Heart left ventricle (tissue), 16 donors: ENCODE measurements at places on chromosomes 7 and 10. TPM values are rescaled to one million over a fixed set of nuclear protein-coding genes. Genes with fewer than 3 reads are reported as not detected.

- no peak for DNase-seq
These were observed 21.2 kb downstream of the PRKCQ start for GRCh38 chr10:6558759-6559461.

- DNase-seq: no peak
These were observed 118.9 kb downstream of the APBB1IP start for GRCh38 chr10:26556748-26557640.

DNA sequence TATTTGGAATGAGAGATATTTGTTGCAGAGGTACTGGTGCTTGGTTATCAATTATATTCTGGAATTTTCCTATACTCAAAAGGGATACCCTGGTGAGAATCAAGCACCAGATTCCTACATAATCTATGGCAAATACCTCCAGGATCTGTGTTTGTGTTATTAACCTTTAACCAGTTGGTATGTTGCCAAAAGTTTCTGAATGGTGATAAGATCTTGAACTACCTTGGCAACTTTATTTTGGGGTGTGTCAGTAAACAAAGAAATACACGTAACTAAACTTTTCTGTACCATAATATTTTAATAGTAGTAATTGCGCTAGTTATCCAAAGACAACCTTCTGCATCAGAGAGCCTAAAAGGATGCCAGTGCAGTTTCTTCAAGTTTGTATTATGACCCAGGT lies 13.4 kb downstream of the SCIN start:
- DNase-seq: no peak

- DNase-seq: no peak
These were observed 70.4 kb downstream of the GPR158 start for GRCh38 chr10:25245165-25245564.

DNA sequence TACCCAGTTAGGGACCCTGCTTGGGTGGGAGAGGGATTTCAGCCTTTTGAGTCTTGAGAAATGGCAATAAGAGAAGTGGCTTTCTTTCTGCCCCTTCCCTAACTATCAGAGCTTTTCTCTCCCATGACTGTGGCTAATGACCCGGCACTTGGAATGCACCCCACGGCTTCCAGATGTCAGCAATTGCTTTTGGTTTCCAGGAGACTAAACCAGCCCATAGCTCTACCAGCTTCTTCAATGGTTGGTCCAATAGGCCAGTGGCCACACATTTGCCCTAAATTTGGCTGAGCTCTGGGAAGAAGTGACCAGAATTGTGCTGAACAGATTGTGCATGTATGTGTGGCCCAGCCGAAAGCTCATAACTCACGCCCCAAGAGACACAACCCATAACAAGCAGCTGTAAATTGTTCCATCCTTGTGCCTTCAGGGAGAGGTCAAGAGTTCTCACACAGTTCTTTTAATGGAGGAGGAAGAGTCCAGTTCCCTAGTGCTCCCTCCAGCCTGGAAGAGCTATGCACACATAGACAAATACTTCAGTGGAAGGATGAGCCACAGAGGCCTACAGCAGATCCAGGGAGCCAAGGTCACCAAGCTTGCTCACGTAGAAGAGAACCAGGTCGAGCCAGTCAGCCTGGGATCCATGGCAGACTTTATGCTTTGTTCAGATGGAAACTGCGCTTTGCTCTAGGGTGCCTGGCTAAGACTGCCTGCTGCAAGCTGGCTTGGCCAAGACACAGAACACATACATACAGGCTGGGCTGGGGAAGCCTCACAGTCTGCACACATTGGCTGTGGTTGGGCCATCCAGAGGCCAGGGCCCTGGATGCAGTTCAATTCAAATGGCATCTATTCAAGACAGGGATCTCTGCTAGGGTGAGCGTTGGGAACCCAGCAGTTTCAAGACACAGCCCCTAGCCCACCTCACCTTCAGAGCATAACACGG lies 131.8 kb upstream of the HABP2 start:
- no peak for DNase-seq

- no peak for DNase-seq
These were observed 48.4 kb downstream of the SHH start for GRCh38 chr7:155763691-155764437.

DNA sequence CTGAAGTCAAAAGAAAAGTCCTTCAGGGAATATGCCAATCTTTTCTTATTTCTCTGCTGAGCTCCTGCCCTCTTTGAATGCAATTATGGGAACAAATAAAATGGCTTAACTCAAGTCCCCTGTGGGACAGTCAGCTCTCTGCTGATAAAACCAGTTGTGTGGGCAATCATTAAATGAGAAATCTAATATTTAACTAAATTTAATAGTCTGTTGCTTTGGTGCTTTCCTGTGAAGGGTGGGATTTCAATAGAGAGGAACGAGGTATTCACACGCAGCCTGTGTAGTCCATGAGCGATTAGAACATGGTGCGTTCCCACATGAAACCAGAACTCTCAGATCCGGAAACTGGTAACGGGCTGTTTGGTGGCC lies 138.4 kb downstream of the PAXIP1 start:
- DNase-seq: no peak

DNA sequence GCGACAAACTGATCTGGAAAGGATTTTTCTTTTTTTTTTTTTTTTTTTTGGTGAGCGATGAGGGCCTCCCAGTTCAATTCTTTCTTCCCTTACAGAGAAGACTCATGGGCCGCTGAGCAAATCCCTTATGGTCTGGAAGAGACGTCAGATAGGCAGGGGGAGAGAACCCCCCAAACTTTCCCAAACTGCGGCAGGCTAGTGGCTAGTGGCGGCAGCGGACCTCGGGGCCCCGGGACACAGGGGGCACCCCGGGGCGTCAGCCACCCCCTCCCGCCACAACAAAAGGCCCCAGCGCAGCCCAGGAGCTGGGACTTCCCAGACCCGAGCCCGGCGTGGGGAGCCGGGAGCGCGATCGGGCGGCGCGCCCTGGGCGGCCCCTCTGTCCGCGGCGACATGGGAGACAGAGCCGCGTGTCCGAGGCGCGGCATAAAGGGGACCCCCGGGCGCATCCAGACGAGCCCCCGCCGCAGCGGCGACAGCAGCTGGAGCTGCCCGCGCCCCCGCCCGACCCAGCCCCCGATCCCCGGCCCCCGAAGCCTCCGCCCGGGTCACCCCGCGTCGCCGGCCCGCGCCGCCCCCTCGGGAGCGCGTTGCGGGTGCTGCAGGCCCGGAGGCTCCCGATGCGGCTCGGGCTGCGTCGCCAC lies 755 bp downstream of the FAM171A1 start:
- peak; percentile 17 for DNase-seq

DNA sequence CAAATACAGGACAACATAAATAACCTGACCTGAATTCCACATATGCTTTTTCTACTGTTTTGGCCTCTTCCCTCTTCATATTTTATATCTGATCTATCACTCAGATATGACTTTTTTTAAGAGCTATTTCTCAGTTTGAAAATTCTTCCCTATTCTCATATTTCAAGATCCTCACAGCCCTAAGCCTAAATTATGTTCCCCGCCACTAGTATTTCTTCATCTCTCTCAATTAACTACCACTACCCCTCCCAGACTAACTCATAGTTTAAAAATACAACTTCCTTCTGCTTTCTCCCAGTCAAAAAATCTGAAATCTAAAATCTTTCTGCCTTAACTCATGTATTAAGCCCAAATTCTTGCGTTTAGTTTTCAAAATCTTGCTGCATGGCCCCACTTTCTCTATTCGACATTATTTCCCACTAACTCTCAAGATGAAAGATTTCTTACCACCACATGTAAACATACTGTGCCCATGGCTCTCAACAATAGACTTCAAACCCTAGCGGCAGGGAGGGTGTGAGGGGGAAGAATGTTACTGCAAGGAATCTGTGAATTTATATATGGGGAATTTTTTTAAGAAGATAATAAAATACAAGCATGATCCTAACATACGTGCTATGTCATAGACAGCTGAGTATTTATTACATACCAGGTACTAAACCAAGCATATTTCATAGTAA lies 64.6 kb downstream of the TFEC start:
- no peak for DNase-seq

GRCh38 chr7:99287779-99288534 lies 15.3 kb downstream of the MYH16 start:
- no peak for DNase-seq

- no peak for DNase-seq
These were observed 2.6 kb downstream of the NKX6-2 start for GRCh38 chr10:132783165-132783939.

DNA sequence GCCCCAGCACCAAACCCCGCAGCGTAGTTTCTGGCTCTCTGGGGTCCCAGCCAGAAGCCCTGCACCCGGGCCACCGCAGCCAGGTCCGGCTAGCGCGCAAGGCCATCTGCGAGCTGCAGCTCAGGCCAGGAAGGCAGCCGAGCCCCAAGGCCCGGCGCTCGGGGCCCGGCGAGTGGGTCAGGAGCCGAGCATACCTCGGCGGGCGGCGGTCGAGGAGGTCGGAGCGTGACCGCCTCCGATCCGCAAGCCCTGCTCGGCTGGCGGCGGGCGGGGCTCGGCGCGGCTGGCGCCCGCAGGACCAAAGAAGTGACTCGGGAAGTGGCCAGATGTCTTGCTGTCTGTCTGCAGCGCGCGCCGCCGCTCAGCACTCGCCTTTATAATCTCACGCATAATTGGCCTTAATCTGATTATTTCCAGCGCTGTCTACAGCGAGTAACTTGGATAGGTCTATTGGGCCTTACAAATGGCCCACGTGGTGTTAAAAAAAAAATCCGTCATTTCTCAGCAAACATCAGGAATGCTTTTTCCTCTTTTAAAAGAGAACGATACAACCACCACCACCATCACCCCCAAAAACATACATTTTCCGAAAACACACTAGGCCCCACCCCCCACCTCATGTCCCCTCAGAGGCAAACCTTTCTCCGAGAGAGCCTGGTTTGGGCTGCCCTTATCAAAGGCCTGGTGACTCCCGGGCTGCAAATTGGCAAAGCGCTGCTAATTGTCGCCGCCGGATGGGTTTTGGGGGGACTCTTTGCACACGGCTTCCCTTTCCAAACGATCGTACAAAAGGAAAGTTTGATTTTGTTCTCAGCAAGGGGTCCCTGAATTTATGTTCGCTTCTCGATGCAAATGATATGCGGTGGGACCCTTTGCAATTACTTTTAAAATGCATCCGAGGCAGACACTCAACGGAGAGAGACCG lies at the start of gene DRGX:
DRGX (minus strand) TSS at position 349 of the 925 bp plus-strand sequence. CDS start 649 bp downstream, outside the sequence.
- no peak for DNase-seq

- peak; percentile 78 for DNase-seq
These were observed 80.5 kb upstream of the PPIF start for GRCh38 chr10:79266543-79267312.

DNA sequence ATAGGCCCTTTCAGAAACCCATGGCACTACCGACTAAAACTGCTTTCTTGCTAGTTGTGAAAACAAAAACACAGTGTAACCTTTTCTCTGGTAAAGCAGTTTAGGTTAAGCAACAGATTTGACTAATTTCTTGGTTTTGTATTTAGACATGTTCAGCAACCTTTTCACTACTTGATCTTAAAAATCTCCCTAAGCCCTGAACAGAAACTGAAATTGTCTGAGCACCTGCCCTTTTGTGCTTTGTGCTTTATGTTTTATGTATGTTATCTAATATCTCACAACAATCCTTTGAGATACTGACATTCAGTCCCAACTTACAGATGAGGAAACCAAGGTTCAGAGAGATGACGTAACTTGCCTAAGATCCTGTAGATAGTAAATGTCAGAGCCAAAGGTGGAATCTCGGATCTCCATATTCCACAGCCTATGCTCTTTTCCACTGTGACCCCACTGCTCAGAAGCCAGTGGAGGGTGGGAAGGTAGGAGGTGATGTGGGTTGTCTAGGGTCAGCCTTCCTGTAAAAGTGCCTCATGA lies 146.6 kb downstream of the LCOR start:
- DNase-seq: no peak

- no peak for DNase-seq
These were observed 171.8 kb downstream of the SUGCT start for GRCh38 chr7:40306596-40306995.

- no peak for DNase-seq
These were observed 1.0 kb upstream of the LYZL2 start for GRCh38 chr10:30630571-30630970.

DNA sequence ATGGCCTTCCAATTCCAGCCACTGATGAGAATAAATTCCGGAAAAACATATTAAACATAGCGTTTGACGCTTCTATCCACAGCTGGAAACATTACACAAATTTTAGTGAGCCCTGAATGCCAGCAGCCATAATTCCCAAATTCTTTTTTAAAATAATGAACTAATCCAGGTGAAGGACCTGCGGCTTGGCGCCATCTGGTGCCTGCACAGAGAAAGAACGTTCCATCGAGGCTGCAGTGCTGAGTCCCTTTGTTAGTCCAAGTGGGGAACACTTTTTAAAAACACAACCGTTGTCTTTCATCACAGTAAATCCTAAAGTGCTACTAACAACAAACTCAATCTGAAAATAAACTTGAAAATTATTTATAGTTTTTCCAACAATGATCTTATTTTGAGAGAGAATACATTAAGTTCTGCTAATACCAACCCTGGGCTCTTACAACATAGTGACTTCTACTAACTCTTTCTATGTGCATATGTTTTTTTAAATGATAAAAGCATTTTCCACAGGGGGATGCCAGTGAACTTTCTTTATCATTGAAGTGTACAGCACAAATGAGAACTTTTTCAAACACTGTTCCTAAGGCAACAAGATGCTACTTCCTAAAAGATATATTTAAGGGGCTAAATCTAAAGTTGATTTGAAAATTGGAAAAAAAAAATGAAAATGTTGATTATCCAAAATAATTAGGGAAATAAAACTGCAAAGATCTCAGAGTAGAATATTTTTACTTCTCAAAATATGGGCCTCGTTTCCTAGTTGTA lies 166.9 kb upstream of the RNF32 start:
- DNase-seq: no peak

DNA sequence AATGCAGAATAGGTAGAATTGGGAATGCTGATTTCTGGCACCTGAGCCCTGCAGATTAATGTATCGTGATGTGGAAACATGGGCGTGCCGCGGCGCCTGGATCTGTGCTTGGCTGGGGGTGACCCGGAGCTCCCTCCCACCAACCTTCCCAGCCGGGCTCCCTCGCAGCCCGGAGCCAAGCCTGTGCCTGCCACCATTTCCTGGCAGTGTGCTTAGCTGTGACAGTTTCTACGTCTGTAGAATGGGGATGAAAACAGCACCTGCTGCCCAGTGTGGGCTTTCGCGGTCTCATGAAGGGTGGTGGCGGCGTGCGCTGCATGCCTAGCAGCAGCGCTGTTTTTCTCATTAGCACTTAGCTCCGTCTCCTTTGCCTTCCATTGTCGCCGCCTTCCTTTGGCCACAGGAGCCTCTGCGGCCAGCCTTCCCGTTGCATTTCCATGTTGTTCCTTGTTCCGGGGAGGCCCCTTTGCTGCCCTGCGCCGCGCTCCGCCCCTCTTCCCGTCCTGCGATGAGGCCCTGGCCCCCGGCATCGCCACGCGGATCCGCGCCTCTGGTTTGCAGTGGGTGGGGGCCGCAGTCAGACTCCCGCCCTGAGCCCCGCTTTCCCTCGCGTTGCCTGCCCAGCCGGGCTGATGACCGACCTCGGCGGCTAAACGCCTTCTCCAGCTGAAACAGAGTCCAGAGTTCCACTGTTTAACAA lies 84.2 kb downstream of the CUL1 start:
- DNase-seq: no peak

Gene ARHGAP12
- 19.0 TPM for total RNA-seq

Gene TMEM229A
- not detected for total RNA-seq

Gene TSPAN33
- total RNA-seq: 11.7 TPM

Gene AP5Z1
- total RNA-seq: 12.0 TPM

Gene FAM221A
- 6.7 TPM for total RNA-seq

Gene NME8
- total RNA-seq: not detected

Gene IQUB
- 0.75 TPM for total RNA-seq

Gene ERVW-1
- total RNA-seq: not detected

Gene EBF3
- total RNA-seq: 8.8 TPM

Gene SPDYE11
- not detected for total RNA-seq

Gene ACSM6
- total RNA-seq: not detected

Gene CRHR2
- total RNA-seq: 0.28 TPM

Gene DUSP5
- 5.5 TPM for total RNA-seq
